ENCODE measurements at places on chromosomes 7 and 10.

DNA sequence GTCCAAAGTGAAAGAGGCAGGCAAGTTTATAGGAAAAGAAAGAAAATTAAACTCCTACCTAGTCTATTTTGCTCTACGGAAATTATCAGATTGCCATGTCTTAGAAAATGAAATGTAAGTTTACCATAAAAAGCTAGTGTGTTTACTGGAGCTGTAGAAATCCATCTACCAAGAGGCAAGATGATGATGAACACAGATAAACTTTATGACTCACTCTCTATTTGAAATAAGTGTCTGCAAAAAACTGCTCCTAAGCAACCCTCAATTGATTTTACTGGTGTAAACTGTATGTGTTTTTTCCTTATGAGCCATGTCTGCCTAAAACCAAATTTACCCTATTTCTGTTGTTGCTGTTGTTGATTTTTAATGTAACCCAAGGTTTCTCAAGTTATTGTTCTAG lies 73.8 kb upstream of the TMEM106B start:
- no peak for DNase-seq

GRCh38 chr10:70370766-70371165 lies 11.7 kb downstream of the LRRC20 start:
- DNase-seq, result no peak

GRCh38 chr7:137774793-137775201 lies 72.0 kb downstream of the DGKI start:
- no peak for DNase-seq

- no peak for DNase-seq
These were observed 50.2 kb upstream of the GNA12 start for GRCh38 chr7:2894118-2894940.

GRCh38 chr10:53687800-53688199 lies 915.2 kb upstream of the MBL2 start:
- no peak for DNase-seq

DNA sequence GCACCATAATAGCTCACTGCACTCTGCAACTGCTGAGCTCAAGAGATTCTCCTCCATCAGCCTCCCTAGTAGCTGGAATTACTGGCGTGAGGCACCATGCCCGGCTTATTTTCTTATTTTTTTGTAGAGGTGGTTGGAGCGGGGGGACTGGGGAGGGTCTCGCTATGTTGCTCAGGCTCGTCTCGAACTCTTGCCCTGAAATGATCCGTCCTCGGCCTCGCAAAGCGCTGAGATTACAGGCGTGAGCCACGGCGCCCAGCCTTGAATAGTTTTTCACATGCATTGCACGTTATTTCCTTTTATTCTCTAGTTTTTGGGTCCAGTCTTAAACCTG lies 526 bp upstream of the LAMTOR4 start:
- DNase-seq, result no peak

- no peak for DNase-seq
These were observed 702.8 kb downstream of the PARD3 start for GRCh38 chr10:34112171-34112782.

DNA sequence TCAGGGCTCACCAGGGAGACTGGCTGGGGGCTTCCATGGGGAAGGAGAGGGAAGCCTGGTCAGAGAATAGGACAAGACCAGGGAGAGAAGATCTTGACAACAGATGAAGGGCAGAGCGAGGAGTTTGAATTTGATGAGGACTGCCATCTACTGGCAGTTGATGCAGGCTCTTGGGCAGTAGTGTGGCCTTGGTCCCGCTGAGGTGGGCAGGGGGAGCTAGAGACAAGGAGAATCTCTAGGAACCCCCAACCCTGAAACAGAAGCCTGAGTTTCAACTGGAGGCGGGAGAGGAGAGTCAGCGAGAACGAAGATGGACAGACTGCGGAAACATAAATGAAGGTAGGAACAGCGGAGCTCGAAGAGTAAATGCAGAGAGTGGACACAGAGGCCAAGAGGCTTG lies 81.0 kb downstream of the PPP1R3C start:
- DNase-seq, result no peak

- DNase-seq, result no peak
These were observed 111.4 kb downstream of the SRPK2 start for GRCh38 chr7:105277341-105277740.

DNA sequence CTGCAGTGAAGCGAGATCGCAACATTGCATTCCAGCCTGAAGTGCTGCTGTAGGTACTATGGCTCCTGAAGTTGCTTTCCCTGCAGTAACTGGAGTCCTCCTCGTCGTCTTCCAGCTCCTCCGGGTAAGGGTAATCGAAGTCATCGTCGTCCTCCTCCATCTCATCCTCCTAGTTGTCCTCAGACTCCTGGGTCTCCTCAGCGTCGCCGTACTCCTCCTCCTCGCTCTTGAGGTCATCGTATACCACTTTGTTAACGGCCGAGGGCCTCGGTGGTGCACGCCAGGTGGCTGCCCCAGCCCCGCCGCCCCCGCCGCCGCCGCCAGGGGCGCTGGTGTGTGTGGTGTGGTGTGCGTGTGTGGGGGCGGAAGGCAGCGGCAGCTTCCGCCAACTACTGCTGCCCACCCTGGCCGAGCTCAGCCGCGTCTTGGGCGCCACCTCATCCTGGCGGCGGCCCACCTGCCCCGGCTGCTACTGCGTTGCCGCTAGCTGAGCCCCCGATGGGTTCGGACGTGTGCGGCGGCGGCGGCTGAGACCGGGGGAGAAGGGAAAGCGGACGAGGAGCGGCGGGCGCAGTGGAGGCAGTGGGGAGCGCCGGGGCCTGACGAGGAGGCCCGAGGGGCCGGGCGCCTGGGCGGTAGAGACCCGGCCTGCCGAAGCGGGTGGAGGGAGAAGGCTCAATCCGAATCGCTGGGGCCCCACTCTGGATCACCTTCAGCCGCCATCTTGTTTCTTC lies 11.8 kb upstream of the ACBD5 start:
- peak; percentile 34 for DNase-seq

- DNase-seq, result no peak
These were observed 145.1 kb upstream of the GPR26 start for GRCh38 chr10:123521076-123521475.

DNA sequence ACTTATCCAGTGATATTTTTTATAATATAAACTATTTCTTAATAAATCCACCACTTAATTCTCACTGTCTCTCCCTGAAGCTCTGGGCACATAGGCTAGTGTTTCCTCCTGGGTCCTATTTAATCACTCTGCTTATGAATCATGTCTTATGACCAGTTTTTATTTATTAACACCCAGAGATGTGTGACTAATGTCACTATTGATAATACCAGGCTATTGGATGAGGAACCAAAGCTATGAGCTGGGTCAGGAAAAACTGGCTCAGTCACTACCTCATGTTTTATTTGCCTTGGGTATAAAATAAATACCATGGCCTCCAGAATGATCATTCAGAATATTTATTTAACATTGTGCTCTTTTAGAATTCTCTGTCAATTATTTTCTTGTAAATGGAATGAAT lies 5.2 kb downstream of the SEMA3E start:
- no peak for DNase-seq

DNA sequence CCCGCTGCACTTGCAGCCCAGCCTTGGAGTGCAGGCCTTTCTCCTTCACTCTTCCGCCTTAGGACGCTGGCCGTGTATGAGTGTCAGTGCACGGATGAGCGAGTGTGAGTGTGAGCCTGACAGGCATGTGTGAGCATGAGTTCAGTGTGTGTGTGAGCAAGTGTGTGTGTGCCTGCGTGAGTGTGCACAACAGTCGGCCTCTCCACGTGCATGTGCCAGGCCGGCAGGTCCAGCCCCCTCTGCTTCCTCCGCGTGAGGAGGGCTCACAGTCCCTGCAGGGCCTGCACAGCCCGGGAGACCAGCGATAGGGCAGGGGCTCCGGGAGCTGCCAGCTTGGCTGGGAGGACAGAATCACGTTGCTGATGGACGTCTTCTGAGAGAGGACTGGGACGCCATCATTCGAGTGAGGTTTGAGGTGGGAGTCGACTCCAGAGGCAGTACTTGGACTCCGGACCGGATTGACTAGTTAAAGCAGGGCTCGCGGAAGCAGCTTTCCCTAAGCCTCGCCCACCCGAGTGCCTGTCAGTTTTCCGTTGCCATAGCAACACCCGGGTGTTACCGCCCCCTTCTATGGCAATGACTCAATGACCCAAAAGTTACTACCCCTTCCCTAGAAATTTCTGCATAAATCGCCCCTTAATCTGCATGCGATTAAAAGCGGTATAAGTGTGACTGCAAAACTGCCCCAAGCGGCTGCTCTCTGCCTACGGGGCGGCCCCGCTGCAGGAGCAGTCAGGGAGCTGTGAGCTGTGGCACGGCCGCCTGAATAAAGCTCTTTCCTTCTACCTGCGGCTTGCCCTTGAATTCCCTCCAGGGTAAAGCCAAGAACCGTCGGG lies 19.6 kb upstream of the CFAP46 start:
- peak; percentile 47 for DNase-seq

GRCh38 chr7:57210871-57211270 lies 78.6 kb upstream of the ZNF479 start:
- DNase-seq, result no peak

GRCh38 chr7:47288060-47288459 lies 293.9 kb downstream of the TNS3 start:
- DNase-seq, result no peak

DNA sequence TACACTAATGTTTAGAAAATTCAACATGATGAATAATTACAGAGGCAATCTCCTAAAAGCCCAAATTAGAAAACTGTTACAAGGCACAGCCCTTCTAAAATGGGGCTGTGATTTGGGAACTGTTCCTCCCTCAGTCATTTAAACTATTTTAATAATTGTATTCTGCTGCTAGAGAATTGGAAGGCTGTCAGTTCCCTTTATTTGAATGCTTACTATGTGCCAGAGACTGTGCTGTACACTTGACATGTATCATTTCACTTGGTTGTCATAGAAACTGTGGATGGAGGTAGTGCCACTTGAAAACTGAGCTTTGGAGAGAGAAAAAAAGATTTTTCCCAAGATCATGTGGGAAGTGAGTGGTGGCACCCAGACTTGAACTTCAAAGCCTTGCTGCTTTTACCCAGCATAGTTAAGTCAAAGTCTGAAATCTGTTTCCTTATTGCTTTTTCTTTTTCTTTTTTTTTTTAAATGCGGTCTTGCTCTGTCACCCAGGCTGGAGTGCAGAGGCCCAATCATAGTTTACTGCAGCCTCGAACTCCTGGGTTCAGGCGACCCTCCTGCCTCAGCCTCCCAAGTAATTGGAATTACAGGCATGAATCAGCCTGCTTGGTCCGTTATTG lies 23.6 kb downstream of the UBE2D1 start:
- no peak for DNase-seq

- DNase-seq, result no peak
These were observed 42.1 kb upstream of the PLPP4 start for GRCh38 chr10:120414946-120415345.

GRCh38 chr10:26534384-26534783 lies 96.2 kb downstream of the APBB1IP start:
- no peak for DNase-seq

DNA sequence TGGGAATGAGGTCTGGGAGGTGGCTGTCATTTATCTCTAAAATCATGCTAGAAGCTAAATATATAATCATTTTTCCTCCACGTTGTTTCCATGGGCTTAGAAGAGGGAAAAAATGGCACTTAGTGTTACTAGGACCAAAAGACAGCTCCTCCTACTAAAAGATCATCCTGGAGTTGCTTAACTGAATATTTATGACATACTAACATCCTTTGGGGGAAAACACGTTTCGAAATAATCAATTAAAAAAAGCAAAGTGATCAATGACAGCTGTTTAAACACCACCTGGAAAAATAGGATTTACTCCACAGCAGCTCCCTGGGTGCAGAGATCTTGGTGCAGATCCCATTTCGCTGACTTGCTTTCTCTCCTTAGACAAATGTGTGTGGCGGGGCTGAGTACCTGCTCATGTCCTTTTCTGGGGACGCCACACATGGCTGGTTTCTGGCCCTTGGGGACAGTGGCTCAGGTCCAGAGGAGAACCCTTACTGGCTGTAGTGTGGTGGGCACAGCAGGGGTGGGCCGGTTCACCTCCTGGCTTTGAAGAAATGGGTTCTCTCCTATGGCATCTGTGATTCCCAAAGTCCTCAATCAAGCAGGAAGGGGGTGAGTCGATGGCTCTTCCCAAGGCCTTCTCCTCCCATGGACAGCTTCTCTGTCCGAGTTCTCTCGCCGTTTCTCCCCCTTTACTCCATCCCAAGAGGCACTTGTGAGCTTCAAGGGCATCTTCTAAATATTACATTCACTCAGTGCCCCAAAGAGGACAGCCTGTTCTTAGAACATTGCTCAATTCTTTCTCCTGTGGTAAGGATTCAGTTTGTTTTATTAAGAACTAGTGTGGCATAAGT lies 156.4 kb upstream of the KLF14 start:
- no peak for DNase-seq

All from NCI-H1105 (cell line).